ENCODE measurements at places on chromosomes 4 and X. TPM values are rescaled to one million over a fixed set of nuclear protein-coding genes. Genes with fewer than 3 reads are reported as not detected.

The NPFFR2 gene
- not detected for total RNA-seq

The HSFX4 gene
- not detected for total RNA-seq

The GPRASP1 gene
- total RNA-seq, result 5.0 TPM

The TCEANC gene
- 0.92 TPM for total RNA-seq

The CXCL5 gene
- 0.10 TPM for total RNA-seq

The BST1 gene
- 3.0 TPM for total RNA-seq

The CLCN4 gene
- 2.5 TPM for total RNA-seq

The GIMD1 gene
- not detected for total RNA-seq

The DBET gene
- not detected for total RNA-seq

The CORIN gene
- total RNA-seq, result not detected

The CLGN gene
- 5.4 TPM for total RNA-seq

The TBC1D19 gene
- 2.2 TPM for total RNA-seq

The PRRG3 gene
- total RNA-seq, result not detected

The TET2 gene
- total RNA-seq, result 7.0 TPM

The SPANXN3 gene
- not detected for total RNA-seq

The NDP gene
- not detected for total RNA-seq

The ZNF718 gene
- total RNA-seq, result 3.6 TPM

The HSPA4L gene
- 21.5 TPM for total RNA-seq

The HSD17B13 gene
- total RNA-seq, result 0.13 TPM

The CSAG1 gene
- not detected for total RNA-seq

The MAGEB6 gene
- not detected for total RNA-seq
